ENCODE measurements at places on chromosomes 3 and 15. TPM values are rescaled to one million over a fixed set of nuclear protein-coding genes. Genes with fewer than 3 reads are reported as not detected.

The SEMA6D gene
- total RNA-seq = 13.4 TPM

The SKOR1 gene
- total RNA-seq = 0.17 TPM

The IL17RD gene
- total RNA-seq = 2.1 TPM

The CCDC39 gene
- total RNA-seq = under 0.01 TPM

The MCF2L2 gene
- total RNA-seq = under 0.01 TPM

The SERPINI2 gene
- total RNA-seq = not detected
